ENCODE measurements at places on chromosomes 3 and 15.

GRCh38 chr15:80105193-80105592 is 45.7 kb downstream of the ZFAND6 start:
- DNase-seq, result no peak

DNA sequence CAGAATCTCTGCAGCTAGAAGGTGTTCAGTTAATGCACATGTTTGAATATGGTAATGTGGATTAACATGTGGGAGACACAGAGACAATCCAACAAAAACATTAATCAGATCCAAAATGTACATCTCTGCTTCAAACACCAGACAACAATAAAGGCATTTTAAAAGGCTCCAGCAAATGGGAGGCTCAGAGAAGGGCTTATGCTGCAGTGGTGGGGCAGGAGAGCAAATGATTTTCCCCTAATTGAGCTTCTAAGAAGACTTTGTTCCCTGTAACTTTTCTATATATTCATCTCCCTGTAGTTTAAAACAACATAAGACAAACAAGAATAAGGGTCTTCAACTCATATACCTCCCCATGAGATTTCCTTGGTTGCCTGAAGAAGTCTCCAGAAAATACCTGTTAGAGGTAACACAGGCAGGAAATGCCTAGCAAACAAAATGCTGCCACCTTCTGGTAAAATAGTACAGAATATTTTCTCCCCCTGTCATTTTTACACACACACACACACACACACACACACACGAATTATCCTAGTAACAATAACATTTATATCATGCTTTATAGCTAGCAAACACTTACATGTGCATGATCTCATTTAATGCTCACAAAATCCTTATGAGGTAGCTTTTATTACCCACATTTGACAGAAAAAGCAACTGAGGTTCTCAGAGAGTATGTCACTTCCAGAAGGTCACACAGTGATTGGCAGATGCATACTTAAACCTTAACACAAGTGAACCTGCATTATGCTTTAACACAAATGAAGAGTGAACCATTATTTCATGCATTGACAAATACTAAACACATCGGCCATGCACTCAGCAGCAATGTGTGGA is 123.4 kb upstream of the MB21D2 start:
- peak; percentile 37 for DNase-seq

DNA sequence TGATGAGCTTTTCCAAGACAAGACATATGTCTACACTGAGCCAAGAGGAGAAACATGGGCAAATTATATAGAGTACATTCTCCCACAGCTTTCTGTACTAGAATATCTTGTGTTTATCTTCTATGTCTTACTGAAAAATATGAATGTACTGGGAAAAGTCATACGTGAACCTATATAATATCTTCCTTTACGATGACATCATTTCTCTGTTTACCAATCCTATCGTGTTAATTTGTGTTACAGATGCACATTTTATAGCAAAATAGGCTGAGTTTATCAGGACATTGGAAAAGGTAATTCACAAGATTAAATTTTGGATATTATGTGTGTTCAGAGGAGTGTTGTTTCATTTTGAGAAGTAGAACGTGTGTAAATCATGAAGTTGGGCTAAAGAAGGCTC is 452.5 kb upstream of the THRB start:
- DNase-seq, result no peak

DNA sequence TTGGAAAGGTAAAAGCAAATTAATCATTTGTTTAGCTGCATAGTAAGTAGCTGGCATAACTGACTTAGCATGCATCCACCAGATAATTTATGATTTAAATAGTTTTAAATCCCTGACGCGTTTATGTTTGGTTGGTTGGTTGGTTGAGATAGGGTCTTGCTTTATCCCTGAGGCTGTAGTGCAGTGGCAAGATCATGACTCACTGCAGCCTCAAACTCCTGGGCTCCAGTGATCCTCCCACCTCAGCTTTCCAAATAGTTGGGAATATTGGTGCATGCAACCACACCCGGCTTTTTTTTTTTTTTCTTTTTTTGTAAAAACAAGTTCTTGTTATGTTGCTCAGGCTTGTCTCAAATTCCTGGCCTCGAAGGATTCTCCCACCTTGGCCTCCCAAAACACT is 263.4 kb downstream of the MCTP2 start:
- DNase-seq, result no peak

GRCh38 chr3:140559546-140559945 is 118.3 kb upstream of the TRIM42 start:
- DNase-seq, result no peak

- DNase-seq, result no peak
Observed at GRCh38 chr3:179174898-179175297, 26.7 kb downstream of the PIK3CA start.

GRCh38 chr3:121649645-121650044 is 11.1 kb downstream of the HCLS1 start:
- DNase-seq, result no peak

- DNase-seq, result no peak
Observed at GRCh38 chr3:14784087-14784681, 34.6 kb upstream of the FGD5 start.

DNA sequence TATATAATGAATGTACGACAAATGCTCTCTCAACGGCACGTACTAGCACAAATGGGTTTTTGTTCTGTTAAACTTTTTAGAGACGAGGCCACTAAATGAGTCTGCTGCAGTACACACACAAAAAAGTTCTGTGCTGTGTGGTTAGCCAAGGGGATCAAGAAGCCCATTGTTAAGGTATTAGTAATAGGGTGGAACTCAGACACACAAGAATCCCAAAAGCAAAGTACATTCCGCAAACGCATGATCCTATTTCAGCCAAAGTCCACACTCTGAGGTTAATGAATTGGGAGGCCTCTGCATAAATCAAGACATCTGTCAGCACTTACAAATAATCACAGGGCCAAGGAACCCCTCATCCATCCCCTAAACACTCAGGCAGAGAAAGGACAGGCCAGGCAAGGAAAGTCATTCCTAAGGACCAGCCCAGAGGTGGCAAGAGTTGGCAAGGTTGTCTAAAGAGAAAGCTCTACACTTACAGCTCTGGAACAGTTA is 12.1 kb downstream of the OSBPL10 start:
- no peak for DNase-seq

DNA sequence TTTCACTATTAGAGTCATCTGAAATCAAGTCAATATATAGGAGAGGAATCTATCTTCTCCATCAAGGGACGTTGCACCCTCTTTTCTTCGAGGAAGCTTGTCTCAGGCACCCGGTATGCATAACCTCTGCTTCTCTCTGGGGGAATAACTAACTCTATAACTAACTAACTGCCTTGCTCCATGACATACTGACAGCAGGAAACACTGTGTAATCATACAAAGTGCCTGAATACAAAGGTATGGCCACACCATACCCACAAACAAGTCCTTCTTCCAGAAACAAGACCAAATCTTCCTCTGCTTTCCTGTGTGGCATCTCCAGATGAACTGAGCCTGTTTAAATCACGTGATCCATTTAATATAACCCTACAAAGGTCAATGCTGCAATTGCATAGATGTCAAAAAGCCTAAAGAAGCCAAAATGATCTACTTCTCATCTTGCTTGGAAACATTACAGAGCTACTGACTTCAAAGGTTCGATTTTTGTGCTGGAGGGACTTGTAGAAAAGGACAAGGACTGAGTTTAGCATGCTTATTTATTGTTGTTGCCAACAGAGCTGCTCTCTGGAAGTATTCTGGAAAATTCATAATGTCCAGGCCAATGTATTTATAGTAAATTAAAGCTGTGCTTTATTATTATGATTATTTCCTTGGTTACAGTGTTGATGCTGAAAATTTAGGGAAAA is 380.5 kb downstream of the FOXP1 start:
- no peak for DNase-seq

DNA sequence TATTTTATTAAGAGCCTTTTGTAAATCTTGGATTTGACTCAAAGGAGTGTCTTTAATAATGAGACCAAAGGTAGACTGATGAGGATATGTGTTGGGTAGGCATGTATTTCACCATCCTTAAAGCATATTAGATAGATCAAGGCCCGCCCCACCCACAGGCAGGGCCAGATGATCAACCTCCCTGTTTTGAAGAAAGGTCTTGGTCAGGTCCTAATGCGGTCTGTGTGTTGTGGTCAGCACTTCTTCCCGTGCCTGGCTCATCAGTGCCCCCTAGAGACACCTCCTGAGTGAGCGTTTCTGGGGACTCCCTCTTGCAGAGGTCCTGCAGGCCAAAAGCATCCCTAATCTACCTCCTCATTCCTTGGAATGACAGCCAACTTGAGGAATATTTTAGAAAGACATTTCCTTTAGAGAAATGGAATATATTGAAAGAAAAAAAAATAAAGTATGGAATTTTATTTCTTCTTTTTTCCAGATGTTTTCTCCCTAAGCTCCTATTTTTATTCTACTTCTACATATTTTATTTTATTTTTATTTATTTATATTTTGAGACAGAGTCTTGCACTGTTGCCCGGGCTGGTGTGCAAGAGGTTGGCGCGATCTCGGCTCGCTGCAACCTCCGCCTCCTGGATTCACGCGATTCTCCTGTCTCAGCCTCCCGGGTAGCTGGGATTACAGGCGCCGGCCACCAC is 6.0 kb downstream of the TM4SF4 start:
- peak; percentile 74 for DNase-seq

DNA sequence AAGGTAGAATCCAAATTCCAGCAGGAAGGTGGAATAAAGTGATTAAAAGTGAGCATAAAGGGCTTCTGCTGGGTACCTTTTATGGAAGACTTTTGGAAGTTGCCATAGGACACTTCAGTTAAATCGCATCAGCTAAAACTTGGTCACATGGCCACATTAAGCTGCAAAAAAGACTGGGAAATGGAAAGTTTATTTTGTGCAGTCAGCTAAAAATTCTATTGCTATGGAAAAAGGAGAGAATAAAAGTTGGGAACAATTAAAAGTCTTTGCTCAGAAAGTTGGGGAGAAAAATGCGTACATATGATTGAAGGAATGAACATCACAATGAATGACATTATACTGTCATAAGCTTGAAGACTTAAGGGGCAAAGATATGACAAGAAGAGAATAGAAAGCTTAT is 49.3 kb downstream of the FGF7 start:
- DNase-seq, result no peak

GRCh38 chr3:106765342-106765741 is 611.9 kb upstream of the CCDC54 start:
- no peak for DNase-seq

- DNase-seq, result no peak
Observed at GRCh38 chr15:39016706-39017105, 452.1 kb upstream of the RASGRP1 start.

DNA sequence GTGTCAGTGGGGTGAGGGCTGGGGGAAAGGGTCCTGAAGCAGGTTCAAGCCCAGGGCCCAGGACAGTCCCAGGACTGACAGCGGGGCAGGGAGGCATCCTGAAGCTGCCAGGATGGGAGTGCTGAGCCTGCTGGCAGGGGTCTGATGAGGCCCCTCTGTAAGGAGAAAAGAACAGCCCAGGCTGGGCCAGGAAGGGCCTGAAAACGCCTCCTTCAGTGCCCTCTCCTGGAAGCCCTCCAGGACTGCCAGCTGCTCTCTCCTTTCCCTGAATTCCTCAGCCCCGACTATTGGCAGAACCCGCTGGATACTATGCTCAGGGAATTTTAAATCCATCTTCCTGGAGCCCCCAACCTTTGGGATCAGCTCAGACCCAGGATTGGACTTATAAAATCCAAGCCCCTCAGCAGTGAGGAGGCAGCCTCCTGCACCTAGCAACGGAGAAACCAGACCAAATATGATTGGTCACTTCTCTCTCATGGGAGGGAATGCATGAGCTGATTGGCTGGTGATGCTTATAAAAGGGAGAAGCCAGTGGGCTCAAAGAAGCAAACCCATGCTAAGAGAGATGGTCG is 203.5 kb upstream of the LINGO1 start:
- peak; percentile 36 for DNase-seq

DNA sequence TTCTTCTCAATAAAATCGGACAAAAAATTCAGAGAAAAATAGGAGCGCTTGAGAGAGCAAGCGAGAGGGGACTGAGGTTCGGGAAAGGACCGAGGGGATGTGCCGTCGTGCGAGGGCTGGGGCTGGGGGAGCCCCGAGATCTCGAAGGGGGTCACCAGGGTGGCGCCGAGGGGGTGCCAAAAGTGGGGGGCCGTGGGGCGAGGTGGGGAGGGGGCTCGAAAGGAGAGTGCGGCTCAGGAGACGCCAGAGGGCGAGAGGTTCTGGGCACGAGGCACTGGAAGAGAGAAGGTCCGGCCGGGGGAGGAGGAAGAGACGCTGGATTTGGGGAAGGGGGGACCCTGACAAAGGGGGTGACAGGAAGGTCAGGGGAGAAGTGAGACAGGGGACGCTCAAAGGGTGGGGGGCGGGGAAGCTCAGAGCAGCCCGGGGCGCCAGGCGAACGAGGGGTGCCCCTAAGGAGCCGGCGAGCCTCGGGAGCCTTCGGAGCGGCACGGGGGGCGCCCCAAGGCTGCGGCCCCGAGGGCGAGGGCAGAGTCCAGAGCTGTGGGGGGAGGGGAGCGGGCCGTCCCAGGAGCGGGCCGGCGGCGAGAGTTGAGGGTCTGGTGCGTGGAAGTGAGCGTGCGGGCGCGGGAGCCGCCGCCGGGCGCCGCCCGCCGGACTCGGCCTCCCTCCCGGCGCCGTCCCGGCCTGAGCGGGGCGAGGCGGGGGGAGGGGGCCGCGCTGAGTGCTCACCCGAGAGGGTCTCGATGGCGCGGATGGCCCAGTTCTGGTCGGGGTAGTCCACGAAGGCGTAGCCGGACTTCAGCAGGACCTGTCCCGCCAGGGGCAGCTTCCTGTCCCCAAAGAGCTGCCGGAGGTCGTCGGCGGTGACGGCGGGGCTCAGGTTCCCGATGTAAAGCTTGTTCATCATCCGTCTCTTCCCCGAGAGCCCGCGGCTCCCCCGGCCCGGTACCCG is 514 bp downstream of the IGF2BP2 start:
- DNase-seq, result no peak

DNA sequence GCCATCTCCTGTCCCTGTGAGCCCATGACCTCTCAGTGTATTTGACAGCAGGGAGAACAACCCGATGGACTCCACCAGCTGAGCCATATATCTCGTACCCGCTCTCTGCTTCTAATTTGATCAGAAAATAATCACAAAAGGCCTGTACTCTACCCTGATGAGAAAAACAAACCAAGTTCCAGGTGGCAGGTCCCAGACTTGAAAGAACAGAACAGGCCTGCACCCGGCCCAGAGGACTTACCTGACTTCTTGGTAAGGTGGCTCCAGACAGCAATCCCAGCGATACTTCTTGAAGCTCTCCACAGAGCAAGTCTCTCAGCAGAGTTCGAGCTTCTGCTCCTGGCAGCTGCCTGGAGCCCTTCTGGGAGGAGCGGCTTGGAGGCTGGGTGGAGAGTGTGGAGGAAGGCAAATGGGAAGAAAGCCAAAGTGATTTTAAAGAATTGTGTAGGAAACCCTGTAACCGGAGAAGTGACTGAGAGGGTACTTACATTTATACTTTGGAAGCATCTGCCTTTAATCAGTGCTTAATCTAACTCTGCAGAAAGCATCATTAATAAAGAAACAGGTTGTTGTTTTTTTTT is 91.6 kb downstream of the SCN11A start:
- no peak for DNase-seq

GRCh38 chr15:39171944-39172368 is 408.9 kb upstream of the THBS1 start:
- peak; percentile 76 for DNase-seq
